Activated CD4-positive, alpha-beta T cell treated with anti-CD3 and anti-CD28 coated beads for 4 hours (primary cell): ENCODE measurements at places on chromosomes 3 and 15.

GRCh38 chr3:8639659-8640000, 5.0 kb downstream of the SSUH2 start:
- no peak for DNase-seq

GRCh38 chr15:34116620-34117019, 14.7 kb downstream of the PGBD4 start:
- no peak for DNase-seq

DNA sequence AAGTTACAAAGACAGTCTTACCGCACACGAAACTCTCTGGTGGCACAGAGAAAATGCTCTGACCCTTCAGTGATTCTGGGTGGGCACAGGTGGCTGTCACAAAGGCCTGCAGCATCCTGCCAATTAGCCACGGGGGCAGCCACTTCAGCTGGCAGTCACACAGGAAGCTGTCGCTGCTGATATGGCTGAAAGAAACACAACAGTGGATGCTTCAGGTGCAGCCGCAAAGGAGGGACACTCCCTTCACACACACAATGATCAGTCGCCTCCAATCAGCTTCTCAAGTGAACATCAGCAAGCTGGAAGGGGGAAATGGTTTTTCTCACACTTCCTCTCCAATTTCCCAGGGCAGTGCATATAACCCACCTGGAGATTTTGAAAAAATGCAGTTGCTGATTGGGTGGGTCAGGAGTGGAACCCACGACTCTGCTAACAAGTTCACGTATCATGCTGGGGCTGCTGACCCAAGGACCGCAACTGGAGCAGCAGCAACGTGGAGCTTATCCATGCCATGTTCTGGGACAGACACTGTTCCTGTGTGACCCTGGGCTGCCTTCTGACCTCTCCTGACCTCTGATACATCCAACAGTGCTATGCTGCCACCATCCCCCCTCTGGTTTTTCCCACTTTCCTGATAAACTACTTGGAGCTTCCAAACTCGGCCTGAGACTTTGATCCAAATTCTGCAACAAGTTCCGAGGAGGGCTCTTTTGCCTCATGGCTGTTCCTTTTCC, 106.6 kb downstream of the LRIG1 start:
- DNase-seq = peak; percentile 35

GRCh38 chr3:18185624-18186023, 239.5 kb downstream of the SATB1 start:
- no peak for DNase-seq

DNA sequence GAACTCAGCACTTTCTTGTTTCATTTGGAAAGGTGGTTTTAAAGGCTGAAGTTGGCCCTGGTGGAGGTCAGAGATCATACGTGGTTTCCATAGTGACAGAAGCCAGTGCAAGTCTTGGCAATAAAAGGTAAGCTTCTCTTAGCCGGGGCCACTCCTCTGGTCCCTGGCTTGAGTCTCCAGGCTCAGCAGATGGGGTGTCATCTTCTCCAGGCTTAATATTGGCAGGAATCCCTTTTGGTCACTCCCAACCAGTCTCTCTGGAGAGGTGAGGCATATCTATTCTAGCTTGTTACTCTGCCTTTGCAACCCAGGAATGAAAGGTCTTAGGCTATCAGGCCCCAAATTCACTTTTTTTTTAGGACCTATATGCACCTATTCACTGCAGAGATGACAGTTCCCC, 4.8 kb downstream of the CYP19A1 start:
- no peak for DNase-seq

GRCh38 chr15:50552238-50552637, 5.8 kb upstream of the USP50 start:
- no peak for DNase-seq

DNA sequence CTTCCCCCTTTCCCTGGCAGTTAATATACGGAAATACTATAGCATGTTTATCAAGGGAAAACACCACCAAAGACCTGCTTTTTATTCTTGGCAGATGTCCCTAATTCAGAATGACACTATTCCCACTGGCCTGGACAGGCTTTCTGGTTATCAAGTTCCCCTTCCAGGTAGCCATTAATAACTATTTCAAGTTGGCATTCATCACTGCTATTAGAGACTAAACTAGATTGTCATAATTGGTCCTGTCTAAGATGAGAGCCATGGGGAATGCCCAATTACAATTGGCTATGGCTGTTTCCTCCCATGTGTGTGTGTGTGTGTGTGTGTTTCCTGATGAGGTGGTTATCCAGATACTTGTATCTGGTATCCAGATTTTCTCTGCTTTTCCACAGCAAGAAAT, 608.1 kb downstream of the SQOR start:
- no peak for DNase-seq

DNA sequence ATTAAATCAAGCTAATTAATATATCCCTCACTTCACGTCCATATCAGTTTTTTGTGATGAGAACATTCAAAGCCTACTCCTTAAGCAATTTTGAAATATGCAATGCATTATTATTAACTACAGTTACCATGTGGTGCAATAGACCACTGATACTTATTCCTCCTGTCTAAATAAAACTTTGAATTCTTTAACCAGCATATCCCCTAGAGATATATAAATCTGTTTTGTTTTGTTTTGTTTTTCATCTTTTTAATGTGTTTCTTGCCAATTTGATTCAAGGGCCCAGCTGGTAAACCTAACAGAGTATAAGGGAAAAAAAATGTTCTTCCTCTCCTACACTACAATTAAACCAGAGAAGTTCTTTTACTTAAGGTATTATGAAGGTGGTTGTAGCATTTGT, 524.2 kb downstream of the NAALADL2 start:
- no peak for DNase-seq

DNA sequence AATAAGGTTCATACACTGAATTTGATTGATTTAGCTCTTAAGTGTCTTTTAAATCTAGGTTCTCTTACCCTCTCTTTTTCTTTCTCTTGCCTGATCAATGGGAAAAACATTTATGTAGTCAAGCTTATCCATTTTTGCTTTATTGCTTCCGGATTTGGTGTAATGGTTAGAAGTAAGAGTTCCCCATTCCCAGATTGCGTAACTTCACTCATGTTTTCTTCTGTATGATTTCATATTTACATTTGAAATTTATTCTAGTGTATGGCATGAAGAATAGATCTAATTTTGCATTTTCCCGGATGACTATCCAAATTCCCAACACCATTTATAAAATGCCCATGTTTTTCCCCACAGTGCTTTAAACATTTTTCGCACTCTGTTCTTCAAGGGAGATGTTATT, 27.9 kb upstream of the SV2B start:
- no peak for DNase-seq

- DNase-seq = no peak
These were observed 4.1 kb upstream of the EOMES start for GRCh38 chr3:27726240-27726639.

DNA sequence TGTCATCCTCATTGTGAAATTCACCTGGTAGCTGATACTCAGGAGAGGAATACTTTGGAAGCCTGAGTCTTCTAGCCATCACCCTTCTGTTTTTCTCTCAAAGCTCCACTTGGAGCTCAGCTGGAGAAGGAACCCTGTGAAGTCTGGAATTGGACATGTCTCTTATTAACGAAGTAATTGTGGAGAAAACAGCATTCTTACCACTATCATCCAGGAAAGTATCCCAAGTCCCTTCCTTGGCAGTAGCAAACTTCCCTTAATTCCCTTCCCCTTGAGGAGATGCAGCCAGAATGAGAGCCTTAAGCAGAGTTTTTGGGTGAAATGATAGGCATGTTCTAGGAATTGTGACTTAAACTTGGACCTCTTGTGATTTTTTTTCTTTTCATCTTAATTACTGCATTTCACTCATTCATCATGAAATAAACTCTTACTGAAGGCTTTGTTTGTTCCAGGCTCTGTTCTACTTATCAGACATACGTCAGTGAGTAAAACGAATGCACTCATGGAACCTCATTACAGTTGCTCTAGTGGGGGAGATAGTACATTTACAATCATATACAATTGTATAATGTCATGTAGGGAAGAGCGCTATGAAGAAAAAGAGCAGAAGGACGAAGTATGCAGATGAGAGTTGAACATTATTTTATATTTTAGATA, 30.5 kb upstream of the TCF12 start:
- no peak for DNase-seq

DNA sequence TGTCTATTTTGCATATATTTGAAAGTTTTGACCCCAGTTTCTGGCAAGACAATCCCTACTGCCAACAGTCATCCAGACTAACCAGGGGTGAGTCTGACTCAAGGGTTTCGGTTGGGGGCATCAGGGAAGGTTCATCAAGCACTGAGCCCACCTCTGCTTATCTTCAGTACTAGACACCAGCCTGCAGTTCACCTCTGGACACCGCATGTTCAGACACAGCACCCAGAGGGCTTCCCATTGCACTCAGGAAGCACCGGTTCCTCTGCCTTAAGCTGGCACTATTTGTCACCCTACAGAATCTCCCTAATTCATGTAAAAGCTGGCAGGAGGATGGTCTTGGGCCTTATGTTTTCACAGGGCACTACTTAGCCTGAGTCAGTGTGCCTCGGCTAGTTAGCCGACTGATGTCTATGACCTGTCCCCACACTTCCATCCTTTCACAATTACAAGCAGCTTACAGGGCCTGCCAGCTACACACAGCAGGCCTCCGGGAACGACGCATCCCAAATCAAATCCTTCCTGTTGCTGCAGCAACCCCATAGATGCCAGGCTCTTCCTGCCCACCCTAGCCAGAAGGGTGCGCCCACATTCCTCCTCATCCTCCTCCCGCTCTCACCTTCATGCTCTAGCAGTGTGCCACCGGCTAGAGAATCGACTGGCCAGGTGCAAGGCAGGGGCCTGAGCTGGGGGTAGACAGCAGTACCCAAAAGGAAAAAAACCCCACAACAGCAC, 52.5 kb downstream of the SH3BP5 start:
- DNase-seq = no peak

DNA sequence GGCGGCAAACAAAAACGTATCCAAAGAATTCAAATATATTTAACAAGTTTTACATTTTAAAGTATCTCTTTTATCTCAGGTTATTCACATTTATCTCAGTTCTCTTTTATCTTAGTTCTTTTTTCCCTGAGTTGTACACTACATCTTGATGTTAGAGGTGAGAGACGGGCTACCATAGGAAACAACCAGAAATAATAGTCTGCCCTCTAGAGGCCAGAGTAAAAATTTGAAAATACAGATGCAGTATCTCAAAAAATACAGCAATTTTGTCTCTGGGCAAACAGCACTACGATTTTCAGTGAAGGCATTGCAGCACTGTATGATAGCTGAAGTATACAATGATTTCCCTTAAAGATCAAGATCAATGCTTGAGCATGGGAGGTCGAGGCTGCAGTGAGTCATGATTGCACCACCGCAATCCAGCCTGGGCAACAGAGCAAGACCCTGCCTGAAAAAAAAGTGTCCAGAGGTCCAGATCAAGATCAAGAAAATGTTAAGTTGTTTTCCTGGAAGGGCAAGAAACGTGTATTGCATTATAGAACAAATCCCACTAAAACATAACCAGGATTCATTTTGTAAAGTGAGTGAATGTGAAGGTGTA, 82.6 kb upstream of the ATP11B start:
- DNase-seq = no peak

- DNase-seq = no peak
These were observed 162.8 kb upstream of the SLITRK3 start for GRCh38 chr3:165359005-165359404.

DNA sequence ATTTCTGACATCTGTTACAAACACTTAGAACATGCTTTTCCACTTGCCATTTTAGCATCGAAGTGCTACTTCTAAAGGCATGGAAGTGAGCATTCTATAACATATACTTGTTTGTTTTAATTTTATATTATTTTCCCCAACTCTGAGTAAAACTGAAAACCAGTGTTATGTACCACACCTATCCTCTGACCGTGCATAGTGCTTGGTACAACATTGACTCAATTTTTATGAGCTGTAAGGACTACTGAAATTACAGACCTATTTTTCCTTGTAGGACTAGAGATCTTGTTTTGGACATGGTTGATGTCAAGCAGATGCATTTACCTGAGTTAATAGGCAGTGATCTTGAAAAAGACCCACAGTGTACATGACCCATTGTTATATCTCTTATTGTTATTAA, 51.5 kb upstream of the CCNB2 start:
- no peak for DNase-seq

GRCh38 chr15:85642693-85643066, 152.0 kb downstream of the KLHL25 start:
- no peak for DNase-seq
